GM23248 (cell line): ENCODE measurements at places on chromosomes 16 and 17. TPM values are rescaled to one million over a fixed set of nuclear protein-coding genes. Genes with fewer than 3 reads are reported as not detected.

The CD7 gene
- 0.22 TPM in 1 of 2 replicates, not detected in the other for total RNA-seq

The NUBP1 gene
- total RNA-seq: 16.3 and 19.1 TPM in 2 replicates

The ABCC11 gene
- 0.76 TPM in 1 of 2 replicates, not detected in the other for total RNA-seq

The SLC4A1 gene
- total RNA-seq: not detected in 2 replicates
